ENCODE measurements at places on chromosomes 3 and 15. TPM values are rescaled to one million over a fixed set of nuclear protein-coding genes. Genes with fewer than 3 reads are reported as not detected.

The ALG1L2 gene
- total RNA-seq = not detected

The NDN gene
- 115 TPM for total RNA-seq

GRCh38 chr3:109910772-109911171 lies 573.4 kb upstream of the DPPA4 start:
- no peak for DNase-seq

DNA sequence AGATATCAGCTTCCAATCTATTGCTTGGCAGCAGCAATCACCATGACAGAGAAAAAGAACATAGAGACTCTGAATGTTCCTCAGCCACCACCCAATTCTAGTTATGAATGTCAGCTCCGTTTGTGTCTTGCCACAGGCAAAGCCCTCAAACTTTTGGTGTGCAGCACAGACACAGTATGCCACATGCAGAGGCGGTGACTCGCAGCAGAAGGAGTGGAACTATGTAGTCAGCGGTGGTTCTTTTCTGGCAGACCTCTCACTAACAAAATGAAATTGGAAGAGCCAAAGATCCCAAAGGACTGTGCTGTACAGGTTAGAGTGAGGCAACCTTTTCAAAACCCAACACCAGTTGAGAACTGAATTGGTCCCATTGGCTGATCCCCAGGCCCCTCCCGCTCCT lies 220.9 kb downstream of the SLC9A9 start:
- DNase-seq = no peak

DNA sequence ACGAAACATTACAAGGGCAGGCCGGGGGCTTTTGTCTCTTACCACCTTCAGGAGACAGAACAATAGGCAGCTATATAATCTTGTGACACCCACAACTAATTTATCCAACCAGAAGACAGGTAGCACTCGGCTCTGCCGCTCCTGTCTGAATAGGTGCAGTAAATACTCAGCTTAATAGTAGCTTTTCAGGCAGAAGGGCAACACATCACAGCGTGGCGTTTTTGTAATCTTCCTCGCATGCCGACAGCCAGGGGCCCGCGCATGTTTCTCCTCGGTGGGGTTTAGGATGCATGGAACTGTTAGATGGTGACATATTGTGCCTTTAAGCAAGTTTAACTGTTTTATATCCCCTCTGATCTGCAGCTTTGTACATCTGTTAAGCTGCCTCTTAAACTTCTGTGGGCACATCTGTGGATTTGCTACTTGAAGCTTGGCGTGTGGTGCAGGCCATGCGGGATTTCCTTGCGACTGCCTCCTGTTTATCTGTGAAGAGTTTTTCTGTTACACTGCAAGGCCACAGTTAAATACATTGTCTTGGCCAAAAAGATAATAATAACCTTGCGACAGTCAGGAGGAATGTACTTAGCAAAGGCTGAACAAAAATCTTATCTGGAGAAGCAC lies 123.2 kb upstream of the BNIP2 start:
- no peak for DNase-seq

GRCh38 chr15:91965501-91966193 lies 112.1 kb downstream of the SLCO3A1 start:
- DNase-seq = no peak

- no peak for DNase-seq
These were observed 55.2 kb downstream of the CEMIP start for GRCh38 chr15:80834402-80834801.

The ABCC5 gene
- total RNA-seq = 19.7 TPM

GRCh38 chr15:71003319-71003718 lies 110.7 kb downstream of the LRRC49 start:
- no peak for DNase-seq

- no peak for DNase-seq
These were observed 28.5 kb downstream of the OSTN start for GRCh38 chr3:191227541-191227940.

GRCh38 chr15:79222808-79223207 lies 59.7 kb upstream of the ANKRD34C start:
- no peak for DNase-seq

- no peak for DNase-seq
These were observed 63.2 kb downstream of the IQGAP1 start for GRCh38 chr15:90451053-90451850.

DNA sequence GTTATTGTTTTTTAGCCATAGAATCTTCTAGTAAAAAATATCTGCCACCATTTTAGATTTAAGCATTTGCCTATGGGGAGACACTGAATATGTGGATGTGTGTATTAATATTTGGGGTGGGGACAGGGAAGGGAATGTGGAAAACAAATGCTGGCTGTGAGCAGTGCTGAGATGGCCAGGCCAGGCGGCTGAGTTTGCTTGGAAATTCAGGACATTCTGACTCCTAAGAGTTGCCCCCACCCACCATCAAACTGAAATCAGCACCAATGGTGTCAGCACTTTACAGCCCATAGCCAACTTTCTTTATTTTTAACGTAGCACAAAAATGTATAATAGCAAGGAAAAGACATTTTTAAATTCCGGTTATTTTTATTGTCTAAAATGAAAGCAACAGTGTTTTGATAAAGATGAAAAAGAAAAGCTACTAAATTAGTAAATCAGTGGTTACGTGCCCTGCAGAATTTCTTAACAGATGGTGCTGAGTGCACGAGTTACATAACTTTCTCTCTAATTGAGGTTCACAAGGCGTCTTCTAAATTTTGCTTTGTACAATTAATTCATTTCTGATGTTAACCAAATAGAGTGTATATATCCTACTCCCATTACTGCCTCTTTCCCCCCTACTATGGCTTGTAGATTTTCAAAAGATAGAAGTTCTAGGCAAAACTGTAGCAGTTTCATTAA lies 34.0 kb downstream of the B3GALNT1 start:
- no peak for DNase-seq

DNA sequence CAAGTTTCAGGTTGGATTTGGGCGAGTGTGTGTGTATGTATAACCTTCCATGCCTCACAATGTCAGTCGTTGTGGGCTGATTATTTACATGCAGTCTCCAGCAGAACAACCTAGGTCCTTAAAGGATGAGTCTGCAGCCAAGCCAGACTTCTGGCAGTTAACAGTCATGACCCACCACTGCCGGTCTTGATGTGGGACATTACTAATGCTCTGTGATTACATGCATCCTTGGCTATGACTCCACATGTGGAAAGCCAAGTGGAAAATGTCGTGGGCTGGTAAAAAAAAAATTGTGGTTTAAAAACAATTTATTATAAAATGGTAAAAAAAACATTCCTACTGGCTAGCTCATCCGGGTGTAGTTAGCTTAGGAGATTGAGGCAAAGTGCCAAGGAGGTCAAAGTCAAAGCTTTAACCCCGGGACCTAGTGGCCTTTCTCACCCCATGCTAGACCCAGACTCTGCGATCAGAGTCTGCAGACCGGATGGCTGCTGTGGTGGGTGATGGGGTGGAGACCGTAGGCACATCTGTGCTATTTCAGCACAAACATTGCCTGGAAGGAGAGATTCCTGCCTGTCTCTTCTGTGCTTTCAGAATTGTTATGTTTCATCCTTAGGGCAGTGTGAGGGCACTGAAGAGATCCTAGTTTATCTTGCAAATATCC lies 6.8 kb downstream of the RARRES1 start:
- no peak for DNase-seq

DNA sequence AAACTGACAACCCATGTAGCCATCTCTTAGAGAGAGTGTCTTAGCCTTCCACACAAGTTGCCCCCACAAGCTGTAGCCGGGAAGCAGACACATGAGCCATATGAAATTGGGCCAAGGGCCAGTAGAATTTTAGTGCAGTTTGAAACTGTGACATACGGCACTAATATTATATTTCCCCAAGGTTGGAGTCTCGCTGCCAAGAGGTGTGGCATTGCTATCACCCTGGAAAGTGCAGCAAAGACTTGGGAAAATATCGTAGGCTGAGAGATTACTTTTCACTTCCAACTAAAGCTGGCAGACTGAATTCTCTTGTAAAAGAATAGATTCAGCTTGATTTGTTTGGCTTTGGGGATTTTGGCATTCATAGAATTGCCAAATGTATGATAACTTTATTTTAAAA lies 89.2 kb downstream of the ECT2 start:
- no peak for DNase-seq

DNA sequence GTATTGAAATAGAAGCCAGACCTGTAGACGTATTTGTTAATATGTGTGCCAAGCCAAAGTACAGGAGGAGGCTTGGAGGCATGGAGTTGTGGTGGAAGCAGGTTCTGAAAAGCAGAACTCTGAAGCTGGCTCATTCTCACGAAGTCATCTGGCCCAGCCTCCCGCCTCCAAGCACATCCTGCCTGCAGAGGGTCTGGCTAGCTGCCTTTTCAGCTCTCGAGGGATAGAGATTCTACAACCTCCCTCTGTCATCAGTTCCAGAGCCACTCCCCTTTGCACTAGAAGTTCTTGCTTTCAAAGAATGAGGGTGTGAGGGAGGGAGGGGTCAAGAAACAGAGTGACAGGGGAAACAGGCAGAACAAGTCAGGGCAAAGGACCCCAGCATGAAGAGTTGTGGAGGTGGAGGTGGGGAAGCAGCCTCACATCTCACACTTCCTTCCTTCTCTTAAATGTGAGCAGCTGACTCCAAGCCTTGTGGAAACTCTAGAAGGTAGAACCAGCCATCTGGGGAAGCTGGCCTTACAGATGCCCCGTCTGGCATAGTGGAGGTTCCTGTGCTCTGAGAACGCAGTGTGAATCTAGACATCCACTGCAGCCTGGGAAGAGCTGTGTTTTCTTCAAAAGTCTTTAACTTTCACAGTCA lies 95.3 kb downstream of the SLC49A4 start:
- DNase-seq = no peak

The CXCR6 gene
- total RNA-seq = 2.5 TPM

All from omental fat pad (tissue), 4 donors.